Testis (tissue), 5 donors: ENCODE measurements at places on chromosomes 13 and 19. TPM values are rescaled to one million over a fixed set of nuclear protein-coding genes. Genes with fewer than 3 reads are reported as not detected.

GRCh38 chr13:97720896-97721295, 232.6 kb upstream of the IPO5 start:
- no peaks in the 10 kb centered on the region for H3K36me3 ChIP-seq
- DNase-seq: no peak
- no peaks in the 10 kb centered on the region for H3K4me1 ChIP-seq
- no peak overlapping the region for H3K27ac ChIP-seq

DNA sequence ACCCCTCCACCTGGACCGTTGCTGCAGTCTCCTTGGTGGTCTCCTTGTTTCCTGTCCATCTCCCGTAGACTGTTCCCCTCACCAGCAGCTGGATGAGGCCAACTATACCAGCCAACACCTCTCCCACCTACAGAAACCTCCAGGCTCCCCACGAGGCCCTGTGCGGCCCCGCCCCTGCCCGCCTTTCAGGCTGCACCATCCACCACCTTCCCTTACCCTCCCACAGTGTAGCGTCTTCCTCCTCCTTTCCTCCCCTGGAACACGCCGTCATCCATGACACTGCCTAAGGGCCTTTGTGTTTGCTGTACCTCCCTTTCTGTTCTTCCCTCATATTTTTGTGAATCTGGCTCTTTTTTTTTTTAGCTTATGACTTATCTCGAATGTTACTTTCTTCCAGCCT, 23.8 kb upstream of the WDR88 start:
- no peak for DNase-seq
- H3K36me3 ChIP-seq: no peaks in the 10 kb centered on the region
- no peaks in the 10 kb centered on the region for H3K27me3 ChIP-seq
- no peaks in the 10 kb centered on the region for H3K4me1 ChIP-seq
- no peak overlapping the region for H3K4me3 ChIP-seq
- H3K27ac ChIP-seq: no peak overlapping the region

- DNase-seq: no peak
- H3K36me3 ChIP-seq: no peaks in the 10 kb centered on the region
- peaks cover 14% of the 10 kb centered on the region for H3K4me1 ChIP-seq
- H3K27me3 ChIP-seq: no peaks in the 10 kb centered on the region
- no peak overlapping the region for H3K4me3 ChIP-seq
- H3K27ac ChIP-seq: no peak overlapping the region
These were observed 40.2 kb downstream of the UBL3 start for GRCh38 chr13:29810145-29810742.

- H3K4me3 ChIP-seq: no peak overlapping the region
- DNase-seq: no peak
- H3K27me3 ChIP-seq: no peaks in the 10 kb centered on the region
- H3K27ac ChIP-seq: no peak overlapping the region
These were observed 499.8 kb downstream of the LIG4 start for GRCh38 chr13:107715496-107715895.

DNA sequence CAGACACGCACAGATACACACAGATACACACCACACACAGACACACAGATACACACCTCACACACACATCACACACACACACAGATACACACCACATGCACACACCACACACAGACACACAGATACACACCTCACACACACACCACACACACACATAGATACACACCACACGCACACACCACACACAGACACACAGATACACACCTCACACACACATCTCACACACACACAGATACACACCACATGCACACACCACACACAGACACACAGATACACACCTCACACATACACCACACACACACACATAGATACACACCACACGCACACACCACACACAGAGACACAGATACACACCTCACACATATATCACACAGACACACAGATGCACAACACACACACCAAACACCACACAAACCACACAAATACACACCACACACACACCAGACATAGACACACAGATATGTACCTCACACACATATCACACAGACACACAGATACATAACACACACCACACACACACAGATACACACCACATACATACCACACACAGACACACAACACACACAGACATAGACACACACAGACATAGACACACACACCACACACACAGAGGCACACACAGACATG, 24.2 kb upstream of the SLC7A10 start:
- no peaks in the 10 kb centered on the region for H3K36me3 ChIP-seq
- no peaks in the 10 kb centered on the region for H3K27me3 ChIP-seq
- H3K4me1 ChIP-seq: no peaks in the 10 kb centered on the region
- no peak overlapping the region for H3K4me3 ChIP-seq

GRCh38 chr13:59780058-59780457, 383.7 kb downstream of the DIAPH3 start:
- no peak overlapping the region for H3K27ac ChIP-seq
- H3K27me3 ChIP-seq: no peaks in the 10 kb centered on the region
- H3K4me1 ChIP-seq: no peaks in the 10 kb centered on the region
- no peaks in the 10 kb centered on the region for H3K36me3 ChIP-seq
- no peak for DNase-seq
- H3K4me3 ChIP-seq: no peak overlapping the region

IFNL4 gene
- not detected for polyA plus RNA-seq
